Activated CD4-positive, alpha-beta T cell treated with anti-CD3 and anti-CD28 coated beads for 36 hours (primary cell): ENCODE measurements at places on chromosomes 6 and 20.

DNA sequence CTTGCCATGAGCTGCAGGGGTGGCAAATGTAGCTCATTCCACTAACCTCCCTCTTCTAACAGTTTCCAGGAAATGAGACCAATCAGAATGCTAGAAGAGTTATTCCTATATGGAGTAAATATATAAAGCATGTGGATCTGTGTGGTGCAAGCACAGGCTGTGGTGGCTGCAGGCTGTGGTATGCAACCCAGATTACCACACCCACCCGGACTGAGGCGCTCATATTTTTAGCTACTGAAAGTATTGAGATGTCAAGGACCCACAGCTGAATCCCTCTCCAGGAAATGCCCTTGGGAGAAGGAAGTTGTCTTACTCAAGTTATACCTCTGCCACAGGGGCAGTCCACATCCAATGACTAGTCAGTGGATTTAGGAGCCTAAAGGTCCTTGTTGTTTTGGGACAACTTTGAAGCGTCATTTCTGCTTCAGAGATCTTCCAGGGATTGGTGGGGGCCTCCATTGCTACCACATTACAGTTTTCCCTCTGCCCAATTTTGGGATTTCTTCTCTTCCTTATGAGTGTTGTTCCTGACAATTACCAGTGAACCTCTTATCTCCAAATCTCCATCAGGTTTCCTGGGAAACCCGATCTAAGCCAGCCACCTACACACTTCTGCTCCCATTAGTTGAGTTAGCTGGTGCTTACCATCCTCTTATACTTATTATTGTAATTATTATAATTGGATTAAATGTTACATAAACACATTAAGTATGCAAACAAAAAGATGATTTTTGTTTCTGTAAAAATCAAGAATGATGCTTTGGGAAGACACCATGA, 12.1 kb upstream of the REPS1 start:
- no peak for DNase-seq

- peak; percentile 13 for DNase-seq
These were observed 19.8 kb upstream of the CDC5L start for GRCh38 chr6:44367681-44368080.

DNA sequence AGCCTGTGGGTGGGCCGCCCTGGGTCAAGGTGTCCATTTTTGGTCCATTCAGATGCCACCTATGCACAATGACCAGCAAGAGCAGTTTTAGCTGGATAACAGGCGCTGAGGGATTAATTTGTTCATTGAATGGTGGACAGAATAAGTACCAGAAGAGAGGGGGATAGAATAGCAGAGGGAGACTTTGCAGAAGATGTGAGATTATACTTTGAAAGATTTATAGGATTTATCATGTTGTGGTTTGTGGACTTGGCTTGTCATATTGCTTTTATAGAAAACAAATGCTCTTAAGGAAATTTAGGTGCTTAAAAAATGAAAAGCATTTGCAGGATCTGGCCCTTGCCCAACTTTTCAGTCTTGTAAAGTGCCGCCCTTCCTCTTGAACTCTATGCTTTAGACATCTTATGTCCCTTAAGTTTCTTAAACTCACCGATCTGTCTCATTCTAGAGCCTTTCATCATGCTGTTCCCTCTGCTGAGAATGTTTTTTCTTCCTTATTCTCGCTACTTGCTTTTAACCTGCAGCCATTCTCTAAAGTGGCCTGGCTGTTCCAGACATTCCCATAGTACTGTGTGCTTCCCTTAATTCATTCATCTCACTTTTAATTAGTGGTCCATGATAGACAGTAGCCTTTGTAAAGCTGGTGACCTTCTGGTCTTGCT, 42.5 kb downstream of the CD109 start:
- no peak for DNase-seq

- DNase-seq = no peak
These were observed 51.0 kb upstream of the SUPT3H start for GRCh38 chr6:45428727-45429126.

DNA sequence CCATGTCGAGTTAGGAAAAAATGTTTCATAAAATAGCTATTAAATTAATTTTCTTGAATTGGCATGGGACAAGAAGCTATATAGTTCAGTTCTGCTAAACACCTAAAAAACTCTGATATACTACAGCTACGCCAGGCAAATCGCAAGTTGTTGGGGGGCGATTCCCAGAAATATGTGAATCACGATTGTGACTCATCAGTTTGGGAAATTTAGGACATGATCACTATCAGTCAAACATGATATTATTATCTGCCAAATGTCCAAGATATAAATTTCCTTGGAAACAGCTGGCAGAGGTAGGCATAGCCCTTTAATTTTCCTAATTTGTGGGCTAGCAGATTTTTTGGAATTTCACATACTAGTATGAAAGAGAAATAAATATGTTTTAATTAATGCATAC, 123.6 kb downstream of the ATXN1 start:
- no peak for DNase-seq

DNA sequence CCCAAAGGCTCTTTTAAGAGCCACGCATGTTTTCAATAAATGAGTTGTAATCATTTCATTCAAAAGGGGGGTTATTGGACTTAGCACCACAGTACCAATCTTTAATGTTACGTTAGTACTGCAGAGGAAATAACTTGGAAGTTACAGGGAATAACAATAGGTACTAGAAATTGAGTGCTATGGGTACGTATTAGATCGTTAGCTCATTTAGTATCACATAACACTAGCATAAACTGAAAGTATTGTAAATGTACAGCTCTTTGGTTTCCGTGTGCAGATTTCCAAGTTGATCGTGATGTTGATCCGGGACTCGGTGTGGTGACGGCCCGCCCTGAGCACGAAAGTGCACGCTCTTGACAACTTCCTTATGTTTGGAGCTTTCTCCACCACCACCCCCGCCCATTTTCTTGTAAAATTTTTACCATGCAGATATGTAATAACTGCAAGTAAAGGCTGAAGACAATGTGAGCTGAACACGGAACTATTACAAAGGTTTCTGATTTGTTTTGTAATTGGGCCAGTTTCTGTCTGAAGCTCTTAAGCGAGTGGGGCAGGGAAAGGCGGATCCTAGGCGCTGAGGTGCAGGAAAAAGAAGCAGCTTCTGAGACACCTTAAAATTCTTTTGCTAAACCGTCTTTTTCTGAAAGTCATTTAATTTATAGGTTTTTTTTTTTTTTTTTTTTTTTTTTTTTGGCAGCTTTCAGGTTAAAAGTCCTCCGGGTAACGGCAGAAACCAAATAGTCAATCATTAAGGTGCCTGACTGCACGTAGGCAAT, 71.5 kb downstream of the HFE start:
- peak; percentile 76 for DNase-seq

DNA sequence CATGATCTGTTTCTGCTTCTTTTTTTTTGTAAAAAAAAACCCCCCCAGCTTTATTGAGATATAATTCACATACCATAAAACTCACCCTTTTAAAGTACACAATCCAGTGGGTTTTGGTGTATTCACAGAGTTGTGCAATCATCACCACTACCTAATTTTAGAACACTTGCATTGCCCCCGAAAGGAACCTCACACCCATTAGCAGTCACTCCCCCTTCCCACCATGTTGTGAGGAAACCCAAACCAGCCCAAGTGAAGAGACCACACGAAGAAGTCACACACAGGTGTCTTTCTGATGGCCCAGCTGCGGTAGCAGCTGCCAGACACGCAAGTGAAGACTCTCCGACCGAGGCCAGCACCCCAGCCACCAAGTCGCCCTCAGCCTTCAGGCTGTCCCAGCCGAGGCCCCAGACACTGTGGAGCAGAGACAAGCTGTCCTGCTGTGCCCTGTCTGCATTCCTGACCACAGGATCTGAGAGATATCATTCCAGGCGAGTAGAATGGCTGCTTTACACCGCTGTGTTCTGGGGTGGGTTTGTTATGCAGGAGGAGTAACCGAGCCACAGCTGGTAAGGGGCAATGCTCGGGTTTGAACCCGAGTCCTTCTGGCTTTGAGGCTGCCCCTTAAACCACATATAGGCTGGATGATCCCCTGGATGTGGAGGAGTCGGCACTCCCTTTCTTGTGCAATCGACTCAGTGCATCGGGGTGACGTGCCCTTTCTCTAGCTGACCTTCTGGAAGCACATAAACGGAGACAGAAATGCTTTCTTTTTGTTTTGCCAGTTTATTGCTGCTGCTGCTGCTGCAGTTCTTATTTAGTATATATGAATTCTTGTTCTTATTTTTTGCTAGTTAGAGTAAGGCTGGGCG, 59.1 kb upstream of the PTPN1 start:
- no peak for DNase-seq

DNA sequence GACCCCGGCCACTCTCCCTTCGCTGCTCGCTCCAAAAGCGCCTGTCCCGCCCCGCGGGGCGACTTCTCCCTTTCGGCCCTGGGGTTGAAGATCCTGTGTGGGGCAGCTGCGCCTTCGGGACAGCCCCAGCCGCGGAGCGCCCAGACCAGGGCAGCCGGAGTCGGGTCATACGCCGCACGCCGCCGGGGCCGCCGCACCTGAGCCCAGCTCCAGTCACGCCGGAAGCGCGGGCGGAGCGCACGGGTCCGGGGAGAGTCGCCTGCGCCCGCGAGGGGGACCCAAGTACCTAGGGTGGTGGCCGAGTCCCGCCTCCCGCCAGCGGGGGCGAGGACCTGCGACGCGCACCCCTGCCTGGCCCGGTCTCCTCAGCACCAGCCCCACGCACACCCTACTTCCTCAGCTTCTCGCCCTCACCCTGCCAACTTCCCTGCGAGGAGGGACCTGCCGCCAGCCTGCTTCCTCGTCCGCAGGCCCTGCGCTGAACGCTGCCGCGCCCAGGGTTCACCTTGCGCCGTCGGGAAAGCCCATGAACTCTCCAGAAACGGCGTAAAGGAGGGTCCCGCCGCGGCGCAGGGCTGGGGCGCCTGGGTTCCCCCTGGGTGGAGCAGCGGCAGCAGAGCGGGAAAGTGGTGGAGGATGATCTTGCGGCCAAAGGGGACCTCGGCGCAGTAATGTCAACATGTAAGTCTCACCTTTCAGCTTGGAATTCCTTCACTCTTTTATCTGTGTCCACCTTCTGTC, at the start of gene ADGRG6:
ADGRG6 (plus strand) TSS at position 357 of the 741 bp plus-strand sequence; CDS start at position 680, 323 bp downstream.
- DNase-seq = peak; percentile 71

DNA sequence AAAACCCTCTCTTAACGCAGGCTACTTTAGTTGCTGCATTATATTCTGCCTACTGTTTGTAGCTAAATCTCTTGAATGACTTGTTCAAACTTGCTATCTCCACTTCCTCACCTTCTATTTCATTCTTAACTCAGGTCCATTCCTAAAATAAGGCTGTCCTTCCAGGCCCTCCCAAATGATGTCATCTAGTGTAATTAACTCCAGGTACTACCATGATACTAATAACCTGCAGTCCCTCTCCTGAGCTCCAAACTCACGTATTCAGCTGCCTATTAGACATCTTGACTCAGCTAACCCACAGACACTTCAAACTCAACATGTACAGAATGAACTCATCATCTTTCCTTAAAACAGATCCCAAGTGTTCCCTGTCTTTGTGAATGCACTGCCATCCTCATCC, 10.5 kb upstream of the TOP1 start:
- no peak for DNase-seq

GRCh38 chr20:43774754-43775153, 48.0 kb upstream of the GTSF1L start:
- peak; percentile 24 for DNase-seq

GRCh38 chr6:151297886-151298285, 58.1 kb downstream of the AKAP12 start:
- no peak for DNase-seq

GRCh38 chr6:43753570-43754183, 16.3 kb upstream of the VEGFA start:
- no peak for DNase-seq

- DNase-seq = no peak
These were observed 29.4 kb upstream of the SRF start for GRCh38 chr6:43141644-43142043.

- no peak for DNase-seq
These were observed 80.1 kb upstream of the HDAC2 start for GRCh38 chr6:114051031-114051430.

DNA sequence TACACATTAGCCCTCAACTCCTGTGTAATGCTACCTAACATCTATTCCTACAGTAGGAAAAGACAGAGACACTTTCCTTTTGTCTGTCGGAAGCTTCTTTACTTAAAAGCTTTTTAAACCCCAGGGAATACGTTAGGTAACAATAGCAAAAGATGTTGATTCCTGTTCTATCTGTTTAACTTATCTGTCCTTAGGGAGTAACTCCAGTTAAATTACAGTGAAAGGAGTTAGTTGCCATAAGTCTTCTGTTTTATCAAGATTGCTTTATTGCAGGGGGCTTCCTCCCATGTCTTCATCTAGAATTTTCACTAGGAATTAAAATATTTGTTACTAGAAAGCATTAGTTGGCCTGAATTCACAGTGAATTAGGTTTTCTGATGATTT, 26.2 kb downstream of the TOP1 start:
- DNase-seq = no peak

- DNase-seq = no peak
These were observed 2.9 kb downstream of the SLC2A4RG start for GRCh38 chr20:63742381-63743024.

GRCh38 chr6:37990762-37991525, 171.4 kb downstream of the ZFAND3 start:
- DNase-seq = no peak

- no peak for DNase-seq
These were observed 54.1 kb upstream of the IER3 start for GRCh38 chr6:30798494-30798893.

- no peak for DNase-seq
These were observed 578.3 kb downstream of the HACE1 start for GRCh38 chr6:104281370-104281769.

DNA sequence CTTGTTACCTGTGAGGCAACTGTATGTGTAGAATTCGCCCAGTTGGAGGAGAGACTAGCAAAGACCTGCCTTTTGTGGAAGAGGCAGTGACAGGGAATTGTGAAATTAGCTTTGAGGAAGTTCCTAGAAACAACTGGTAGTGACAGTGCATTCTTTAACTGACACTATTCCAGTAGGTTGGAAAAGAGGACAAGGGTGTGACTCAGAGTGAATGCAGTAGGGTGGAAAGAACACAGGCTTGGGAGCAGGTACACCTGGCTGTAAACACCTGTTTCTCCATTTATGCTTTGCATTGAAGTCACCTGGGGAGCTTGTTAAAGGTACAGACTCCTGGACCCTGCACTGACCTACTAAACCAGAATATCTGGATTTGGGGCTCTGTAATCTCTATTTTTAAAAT, 295.7 kb downstream of the PHACTR1 start:
- no peak for DNase-seq

GRCh38 chr20:62824476-62825332, 7.9 kb downstream of the COL9A3 start:
- DNase-seq = peak; percentile 67
